ENCODE measurements at places on chromosomes 3 and 15.

GRCh38 chr15:74433592-74434262 lies at the start of gene SEMA7A:
SEMA7A (minus strand) TSS chr15:74433958; CDS start chr15:74433918, 40 bp downstream.
- DNase-seq = peak; percentile 80

GRCh38 chr3:185150561-185150960 lies 2.3 kb downstream of the C3orf70 start:
- DNase-seq = no peak

DNA sequence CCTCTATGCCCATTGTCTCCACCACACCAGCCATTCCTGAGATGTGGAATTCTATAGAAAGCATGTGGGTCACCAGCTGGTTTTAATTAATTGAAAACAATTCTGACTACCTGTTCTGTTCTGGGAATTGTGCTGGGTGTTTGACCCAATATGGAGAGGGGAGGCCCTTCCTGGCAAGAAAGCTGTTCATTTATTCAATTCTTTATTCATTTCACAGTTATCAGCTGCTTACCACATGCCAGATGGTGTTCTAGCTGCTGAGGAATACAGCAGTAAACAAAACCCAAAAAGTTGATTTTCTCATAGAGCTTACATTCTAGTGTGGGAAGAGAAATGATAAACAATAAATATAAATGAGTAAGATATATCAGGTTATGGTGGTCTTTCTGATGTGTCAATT lies 296.1 kb upstream of the RASGRP1 start:
- DNase-seq = no peak

GRCh38 chr3:24802614-24803013 lies 308.0 kb upstream of the THRB start:
- no peak for DNase-seq
